ENCODE measurements at places on chromosomes 5 and 9. TPM values are rescaled to one million over a fixed set of nuclear protein-coding genes. Genes with fewer than 3 reads are reported as not detected.
A peak's percentile ranks its signal among the peaks of the same experiment; 100 is the strongest.

DNA sequence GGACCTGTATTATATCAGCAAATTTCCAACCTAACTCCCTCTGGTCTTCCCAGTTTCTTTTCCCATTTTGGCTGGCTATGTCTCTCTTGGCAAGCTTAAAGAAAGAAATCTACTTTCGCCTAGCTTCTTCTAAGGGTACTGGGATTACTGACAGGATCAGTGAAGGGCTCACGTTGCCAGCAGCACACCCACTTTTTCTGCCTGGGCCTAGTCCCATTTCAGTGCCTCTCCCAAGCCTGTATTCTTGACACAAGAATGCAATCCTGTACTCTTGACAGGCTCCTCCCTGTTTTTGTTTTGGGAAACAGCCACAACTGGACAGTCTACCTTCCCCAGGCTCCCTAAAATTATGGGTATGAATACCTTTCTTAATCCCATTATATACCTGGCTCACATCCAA is 170.5 kb downstream of the EPB41L4A start:
- no peak overlapping the region for H3K27ac ChIP-seq
- H3K27me3 ChIP-seq: no peaks in the 10 kb centered on the region
- DNase-seq: no peak
- H3K36me3 ChIP-seq: no peaks in the 10 kb centered on the region
- H3K4me3 ChIP-seq: no peak overlapping the region

The DMRT2 gene
- 3.9 TPM for polyA plus RNA-seq

GRCh38 chr9:21030389-21031035 is 928 bp downstream of the HACD4 start:
- no peak for DNase-seq
- no peak overlapping the region for H3K4me3 ChIP-seq
- H3K27me3 ChIP-seq: no peaks in the 10 kb centered on the region
- no peak overlapping the region for H3K27ac ChIP-seq

The FAM169A gene
- 37.6 TPM for polyA plus RNA-seq

DNA sequence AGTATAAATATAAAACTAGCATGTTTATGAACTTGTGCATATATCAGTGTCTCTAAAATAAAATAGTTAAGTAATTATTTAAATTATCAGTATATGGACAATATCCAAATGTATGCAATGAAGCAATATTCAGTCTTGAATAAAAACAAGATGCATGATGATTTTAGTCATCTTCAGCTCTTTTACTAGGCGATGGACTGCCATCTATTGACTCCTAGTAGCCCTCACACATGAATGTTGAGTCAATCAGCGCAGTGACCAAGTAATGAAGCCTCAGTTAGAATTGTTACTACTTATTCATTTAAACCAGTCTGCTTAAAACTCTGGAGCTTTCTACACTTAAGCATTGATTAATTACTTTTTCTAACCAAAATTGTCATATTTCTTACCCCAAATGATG is 92.9 kb upstream of the GRHPR start:
- H3K4me3 ChIP-seq: no peak overlapping the region
- H3K27me3 ChIP-seq: no peaks in the 10 kb centered on the region
- no peak for DNase-seq
- H3K36me3 ChIP-seq: no peaks in the 10 kb centered on the region
- no peak overlapping the region for H3K27ac ChIP-seq

DNA sequence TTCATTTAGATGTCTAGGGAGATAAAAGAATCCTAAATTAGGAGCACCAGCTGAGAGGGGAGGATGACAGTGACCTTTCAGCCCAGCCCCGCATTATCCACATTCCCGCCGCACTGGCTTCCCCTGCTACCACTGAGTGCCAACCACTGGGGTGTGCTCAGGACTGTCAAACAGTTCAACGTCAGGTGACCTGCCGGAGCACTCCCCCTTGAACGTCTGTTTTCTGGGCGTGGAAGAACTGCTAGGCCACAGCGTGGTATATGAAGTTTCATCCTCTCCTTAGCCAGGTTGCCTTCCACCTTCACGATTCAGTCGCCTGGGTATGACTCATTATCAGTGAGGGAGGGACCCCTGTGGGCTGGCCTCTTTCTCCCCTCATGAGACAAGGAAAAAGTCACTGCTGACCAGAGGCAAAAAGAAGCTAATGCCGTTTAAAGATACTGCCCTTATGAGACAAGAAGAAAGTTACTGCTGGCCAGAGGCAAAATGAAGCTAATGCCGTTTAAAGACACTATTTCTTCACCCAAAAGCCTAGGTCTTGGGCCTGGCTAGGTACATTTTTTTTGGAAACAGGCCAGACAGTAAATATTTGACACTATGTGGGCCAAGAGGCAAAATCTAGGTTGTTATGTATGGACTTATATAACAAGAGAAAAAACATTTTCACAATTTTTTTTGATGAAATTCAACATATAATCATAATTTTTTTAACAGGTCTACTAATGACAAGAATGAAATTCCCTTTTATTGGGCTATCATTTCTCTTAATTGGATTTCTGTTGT is 4.6 kb downstream of the NMRK1 start:
- no peaks in the 10 kb centered on the region for H3K27me3 ChIP-seq
- peaks cover 17% of the 10 kb centered on the region for H3K4me1 ChIP-seq

GRCh38 chr5:134103998-134104654 is 10.4 kb upstream of the TCF7 start:
- H3K36me3 ChIP-seq: no peaks in the 10 kb centered on the region
- no peak for DNase-seq
- no peak overlapping the region for H3K27ac ChIP-seq

- no peak overlapping the region for H3K4me3 ChIP-seq
- no peaks in the 10 kb centered on the region for H3K27me3 ChIP-seq
- no peaks in the 10 kb centered on the region for H3K36me3 ChIP-seq
- H3K4me1 ChIP-seq: no peaks in the 10 kb centered on the region
Observed at GRCh38 chr9:21751998-21752397, 50.4 kb upstream of the MTAP start.

The KCNIP1 gene
- polyA plus RNA-seq: 165 TPM

GRCh38 chr9:13975611-13976290 is 338.2 kb downstream of the NFIB start:
- H3K27ac ChIP-seq: no peak overlapping the region
- no peak for DNase-seq
- no peak overlapping the region for H3K4me3 ChIP-seq
- no peaks in the 10 kb centered on the region for H3K27me3 ChIP-seq
- no peaks in the 10 kb centered on the region for H3K36me3 ChIP-seq

DNA sequence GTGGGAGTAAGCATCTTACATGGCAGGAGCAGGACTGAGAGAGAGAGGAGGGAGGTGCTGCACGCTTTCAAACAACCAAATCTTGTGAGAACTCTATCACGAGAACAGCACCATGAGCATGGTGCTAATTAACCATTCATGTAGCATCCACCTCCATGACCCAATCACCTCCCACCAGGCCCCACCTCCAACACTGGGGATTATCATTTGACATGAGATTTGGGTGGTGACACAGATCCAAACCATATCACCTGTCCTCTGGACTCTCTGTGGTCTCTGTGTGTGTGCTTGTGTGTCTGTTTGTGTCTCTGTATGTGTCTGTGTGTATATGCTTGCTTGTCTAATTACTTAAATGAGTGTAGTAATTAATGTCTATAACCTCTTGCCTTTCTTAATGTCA is 31.1 kb downstream of the SEC61B start:
- no peaks in the 10 kb centered on the region for H3K4me1 ChIP-seq
- no peak overlapping the region for H3K4me3 ChIP-seq
- no peak for DNase-seq
- no peak overlapping the region for H3K27ac ChIP-seq

- no peak for DNase-seq
- no peaks in the 10 kb centered on the region for H3K4me1 ChIP-seq
- H3K36me3 ChIP-seq: no peaks in the 10 kb centered on the region
- H3K4me3 ChIP-seq: no peak overlapping the region
- H3K27ac ChIP-seq: no peak overlapping the region
Observed at GRCh38 chr5:83306572-83307241, 164.8 kb upstream of the VCAN start.

GRCh38 chr9:27168496-27168895 is 59.5 kb downstream of the TEK start:
- H3K4me1 ChIP-seq: peaks cover 4% of the 10 kb centered on the region
- no peaks in the 10 kb centered on the region for H3K36me3 ChIP-seq
- no peak overlapping the region for H3K4me3 ChIP-seq
- no peaks in the 10 kb centered on the region for H3K27me3 ChIP-seq

The TOR2A gene
- polyA plus RNA-seq: 23.5 TPM

The HAVCR1 gene
- polyA plus RNA-seq: 0.60 TPM

- peak overlapping the region; percentile 70 for H3K27ac ChIP-seq
- H3K4me1 ChIP-seq: peaks cover 41% of the 10 kb centered on the region
- H3K36me3 ChIP-seq: no peaks in the 10 kb centered on the region
- no peak for DNase-seq
- H3K27me3 ChIP-seq: no peaks in the 10 kb centered on the region
Observed at GRCh38 chr5:61625681-61626621, 293.9 kb downstream of the ZSWIM6 start.

The ADRB2 gene
- 1.9 TPM for polyA plus RNA-seq

GRCh38 chr9:2638871-2639673 is 17.5 kb downstream of the VLDLR start:
- peaks cover 16% of the 10 kb centered on the region for H3K36me3 ChIP-seq
- no peak overlapping the region for H3K27ac ChIP-seq
- no peaks in the 10 kb centered on the region for H3K27me3 ChIP-seq
- DNase-seq: no peak

DNA sequence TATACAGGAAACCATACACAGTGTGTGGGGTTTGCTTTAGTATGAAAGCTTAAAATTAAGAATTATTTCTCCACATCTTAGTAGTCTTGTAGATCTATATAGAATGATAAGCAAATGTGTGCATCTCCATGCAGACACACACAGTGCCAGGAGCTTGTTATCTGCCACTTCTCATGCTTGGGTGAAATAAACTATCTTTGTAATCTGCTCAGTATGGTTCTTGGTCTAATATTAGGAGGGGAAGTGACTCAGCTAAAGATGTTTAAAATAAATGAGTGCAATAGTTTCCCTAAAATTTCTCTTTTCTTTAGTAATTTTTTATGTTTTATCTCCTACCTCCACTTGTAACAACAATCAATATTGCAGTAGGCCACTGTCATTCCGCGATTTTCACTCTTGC is 689.6 kb downstream of the TAF11L14 start:
- no peak overlapping the region for H3K4me3 ChIP-seq
- no peaks in the 10 kb centered on the region for H3K4me1 ChIP-seq
- no peak for DNase-seq
- H3K27ac ChIP-seq: no peak overlapping the region
- no peaks in the 10 kb centered on the region for H3K27me3 ChIP-seq

Data from spinal cord (tissue), 10 donors.